Panc1 (cell line): ENCODE measurements at places on chromosomes 13 and 19. TPM values are rescaled to one million over a fixed set of nuclear protein-coding genes. Genes with fewer than 3 reads are reported as not detected.

DNA sequence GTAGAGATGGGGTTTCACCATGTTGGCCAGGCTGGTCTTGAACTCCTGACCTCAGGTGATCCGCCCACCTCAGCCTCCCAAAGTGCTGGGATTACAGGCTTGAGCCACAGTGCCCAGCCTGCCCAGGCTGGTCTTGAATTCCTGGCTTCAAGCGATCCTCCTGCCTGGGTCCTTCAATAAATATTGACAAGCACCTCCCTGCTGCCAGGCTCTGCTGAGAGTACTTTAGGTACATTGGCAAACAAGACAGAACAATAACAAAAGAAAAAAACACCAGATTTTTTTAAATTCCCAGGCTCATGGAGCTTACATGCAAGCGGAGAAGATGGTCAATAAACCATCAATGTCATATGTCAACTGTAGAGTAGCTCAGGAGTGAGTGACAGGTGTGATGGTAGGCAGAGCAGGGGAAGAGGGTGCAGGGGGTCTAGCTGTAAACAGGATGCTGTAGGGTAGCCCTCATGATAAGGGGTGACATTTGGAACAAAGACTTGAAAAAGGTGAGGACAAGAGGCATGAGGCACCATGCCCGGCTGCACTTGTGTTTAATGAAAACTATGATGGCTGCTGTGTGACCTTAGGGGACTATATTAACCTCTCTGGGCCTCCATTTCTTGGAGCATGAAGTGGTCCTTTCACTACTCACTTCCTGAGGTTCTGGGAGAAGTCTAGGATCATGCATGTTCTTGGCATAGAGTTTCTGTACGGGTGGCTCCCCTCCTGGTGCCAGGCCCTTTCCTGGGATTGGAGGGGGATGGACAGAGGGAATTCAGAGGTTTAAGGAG lies 19.6 kb downstream of the SULT2B1 start:
- no peak overlapping the region for H3K4me3 ChIP-seq
- no peak for DNase-seq
- peaks cover 18% of the 10 kb centered on the region for H3K4me1 ChIP-seq
- no peaks in the 10 kb centered on the region for H3K27me3 ChIP-seq

DNA sequence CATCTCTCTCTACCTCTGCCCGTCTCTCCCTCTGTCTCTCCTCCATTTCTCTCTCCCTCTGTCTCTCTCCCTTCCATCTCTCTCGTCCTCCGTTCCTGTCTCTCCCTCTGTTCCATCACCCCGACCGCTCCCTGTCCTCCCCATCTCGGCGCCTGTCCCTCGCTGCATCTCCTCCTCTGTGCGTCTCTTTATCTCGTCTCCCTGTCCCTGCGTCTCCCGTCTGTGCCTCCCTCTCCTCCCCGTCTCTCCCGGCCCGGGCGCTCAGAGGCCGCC lies 4.6 kb downstream of the GRIN2D start:
- H3K4me1 ChIP-seq: peaks cover 27% of the 10 kb centered on the region
- H3K4me3 ChIP-seq: peak overlapping the region; percentile 41
- peak overlapping the region; percentile 88 for H3K27ac ChIP-seq
- DNase-seq: no peak
- H3K36me3 ChIP-seq: no peaks in the 10 kb centered on the region; the same call in 1 of the 2 replicates
- H3K27me3 ChIP-seq: no peaks in the 10 kb centered on the region

DNA sequence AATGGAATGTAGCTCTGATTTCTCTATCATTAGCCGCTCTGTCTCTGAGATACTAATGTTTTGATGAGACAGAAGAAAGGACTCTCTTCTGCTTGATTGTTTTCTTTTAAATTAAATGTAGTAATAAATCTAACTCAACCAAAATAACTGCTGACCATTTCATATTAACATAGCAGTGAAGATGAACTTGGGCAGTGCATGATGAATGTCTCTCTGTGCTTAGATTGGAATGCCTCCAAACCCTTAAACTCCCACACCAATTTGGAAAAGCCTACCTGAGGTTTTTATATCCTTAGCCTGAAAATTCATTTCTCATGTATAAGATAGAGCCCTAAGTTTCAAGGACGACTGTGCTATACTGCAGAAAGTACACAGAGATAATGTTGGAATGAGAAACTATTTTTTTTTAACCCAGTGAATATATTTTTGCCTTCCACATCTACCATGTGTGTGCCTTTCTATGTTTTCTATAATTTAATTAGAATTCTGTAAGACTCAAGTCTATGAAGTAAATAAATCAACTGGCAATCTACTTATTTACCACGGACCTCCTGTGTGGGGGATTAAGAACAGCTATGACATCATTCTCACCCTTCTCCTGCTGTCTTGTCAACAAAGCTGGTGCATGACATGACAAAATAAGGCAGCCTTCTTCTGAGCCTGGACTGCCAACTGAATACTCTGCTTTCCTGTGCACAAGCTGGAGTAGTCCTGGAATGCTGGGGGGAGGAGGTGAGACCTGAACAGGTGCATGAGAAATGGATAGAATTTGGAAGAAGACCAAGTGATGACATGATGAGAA lies 155.5 kb downstream of the FGF9 start:
- no peak overlapping the region for H3K4me3 ChIP-seq
- no peak overlapping the region for H3K27ac ChIP-seq
- no peak for DNase-seq
- no peaks in the 10 kb centered on the region for H3K27me3 ChIP-seq
- no peaks in the 10 kb centered on the region for H3K4me1 ChIP-seq
- H3K36me3 ChIP-seq: no peaks in the 10 kb centered on the region

DNA sequence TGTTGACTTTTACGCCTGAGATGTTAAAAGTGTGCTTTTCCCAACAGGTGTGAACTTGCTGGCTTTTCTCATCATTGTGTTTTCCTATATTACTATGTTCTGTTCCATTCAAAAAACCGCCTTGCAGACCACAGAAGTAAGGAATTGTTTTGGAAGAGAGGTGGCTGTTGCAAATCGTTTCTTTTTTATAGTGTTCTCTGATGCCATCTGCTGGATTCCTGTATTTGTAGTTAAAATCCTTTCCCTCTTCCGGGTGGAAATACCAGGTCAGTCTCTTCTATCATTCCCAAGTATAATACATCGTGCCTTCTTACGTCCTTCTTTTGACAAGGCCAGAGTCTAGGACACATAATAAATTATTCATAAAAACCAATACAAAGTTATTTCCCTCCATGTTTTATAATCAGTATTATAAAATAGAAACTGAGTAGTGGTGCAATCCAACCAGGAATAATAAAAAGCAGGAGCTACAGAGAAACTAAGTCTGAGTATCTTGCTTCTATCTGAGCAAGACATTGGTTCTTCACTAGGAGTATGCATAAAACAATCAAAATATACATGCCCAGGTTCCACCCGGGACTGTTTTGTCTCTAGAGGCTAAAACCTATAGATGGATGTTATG lies 57.9 kb downstream of the RXFP2 start:
- H3K4me1 ChIP-seq: no peaks in the 10 kb centered on the region
- DNase-seq: no peak
- H3K27ac ChIP-seq: no peak overlapping the region
- H3K36me3 ChIP-seq: no peaks in the 10 kb centered on the region

The NKPD1 gene
- 0.05 TPM for total RNA-seq

The CCDC169 gene
- 2.3 TPM for total RNA-seq

DNA sequence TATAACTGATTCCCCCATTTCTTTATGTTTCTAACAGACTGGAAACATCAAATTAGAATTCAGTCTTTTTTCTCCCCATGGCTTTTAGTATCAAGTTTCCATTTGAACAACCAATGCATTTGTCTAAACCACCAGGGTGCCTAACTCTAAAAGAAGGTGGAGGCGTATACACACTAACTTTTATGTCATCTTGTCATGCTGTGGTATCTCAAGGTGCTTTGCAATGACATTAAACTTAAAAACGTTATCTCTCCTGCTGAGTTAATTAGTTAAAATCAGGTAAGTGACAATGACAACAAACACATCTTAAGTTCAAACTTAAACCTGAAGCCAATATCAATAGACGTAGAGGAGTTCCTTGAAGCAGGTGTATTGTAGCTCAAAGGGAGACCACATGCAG lies 1001.7 kb downstream of the PCDH17 start:
- no peak overlapping the region for H3K4me3 ChIP-seq
- H3K27me3 ChIP-seq: no peaks in the 10 kb centered on the region
- H3K4me1 ChIP-seq: no peaks in the 10 kb centered on the region
- no peak for DNase-seq

The RDH8 gene
- total RNA-seq: not detected

- peaks cover 71% of the 10 kb centered on the region for H3K4me1 ChIP-seq
- H3K36me3 ChIP-seq: no peaks in the 10 kb centered on the region
- DNase-seq: no peak
- H3K4me3 ChIP-seq: no peak overlapping the region
- H3K27me3 ChIP-seq: no peaks in the 10 kb centered on the region
- H3K27ac ChIP-seq: peak overlapping the region; percentile 98
Measured at GRCh38 chr19:13848798-13849676, 27.9 kb upstream of the NANOS3 start.

- H3K4me1 ChIP-seq: peaks cover 8% of the 10 kb centered on the region
- H3K36me3 ChIP-seq: peaks cover 3% of the 10 kb centered on the region; the same call in 1 of the 2 replicates
- peak overlapping the region; percentile 89 for H3K27ac ChIP-seq
- no peak for DNase-seq
- H3K27me3 ChIP-seq: no peaks in the 10 kb centered on the region
Measured at GRCh38 chr19:46785054-46785979, 3.1 kb downstream of the SLC1A5 start.

DNA sequence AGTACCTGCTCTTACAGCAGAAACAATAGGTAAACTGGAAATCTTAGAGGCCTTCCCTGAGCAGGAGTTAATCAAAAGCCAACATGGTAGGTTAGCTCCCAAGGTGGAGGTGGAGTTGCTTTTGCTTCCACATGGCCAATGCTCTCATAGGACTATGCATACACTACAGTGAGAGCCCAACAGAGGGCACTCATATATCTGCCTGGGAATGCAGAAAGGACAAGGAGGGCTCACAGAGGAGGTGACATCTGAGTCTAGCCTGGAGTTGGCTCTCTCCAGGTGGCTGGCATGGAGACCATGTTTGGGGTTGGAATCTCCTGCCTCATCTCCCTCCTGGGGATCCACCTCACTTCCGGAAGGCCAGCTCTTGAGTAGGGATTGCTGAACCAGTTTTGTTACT lies 34.6 kb downstream of the ATP8A2 start:
- no peak overlapping the region for H3K27ac ChIP-seq
- H3K36me3 ChIP-seq: no peaks in the 10 kb centered on the region
- DNase-seq: no peak
- no peak overlapping the region for H3K4me3 ChIP-seq
- peaks cover 2% of the 10 kb centered on the region; the same call in 1 of the 2 replicates for H3K27me3 ChIP-seq

The FFAR3 gene
- not detected for total RNA-seq
